ENCODE measurements at places on chromosomes 2 and 18. TPM values are rescaled to one million over a fixed set of nuclear protein-coding genes. Genes with fewer than 3 reads are reported as not detected.

The CXCR1 gene
- total RNA-seq, result 1.9 TPM

The UGT1A8 gene
- total RNA-seq, result not detected

The SPAST gene
- total RNA-seq, result 8.1 TPM

The SERPINB3 gene
- total RNA-seq, result not detected

The SCN7A gene
- 13.0 TPM for total RNA-seq

The GCG gene
- total RNA-seq, result not detected

The ATL2 gene
- 27.1 TPM for total RNA-seq

The GULP1 gene
- 5.1 TPM for total RNA-seq

The CETN1 gene
- not detected for total RNA-seq

The DCC gene
- total RNA-seq, result not detected

The LIMS3 gene
- 6.4 TPM for total RNA-seq

DNA sequence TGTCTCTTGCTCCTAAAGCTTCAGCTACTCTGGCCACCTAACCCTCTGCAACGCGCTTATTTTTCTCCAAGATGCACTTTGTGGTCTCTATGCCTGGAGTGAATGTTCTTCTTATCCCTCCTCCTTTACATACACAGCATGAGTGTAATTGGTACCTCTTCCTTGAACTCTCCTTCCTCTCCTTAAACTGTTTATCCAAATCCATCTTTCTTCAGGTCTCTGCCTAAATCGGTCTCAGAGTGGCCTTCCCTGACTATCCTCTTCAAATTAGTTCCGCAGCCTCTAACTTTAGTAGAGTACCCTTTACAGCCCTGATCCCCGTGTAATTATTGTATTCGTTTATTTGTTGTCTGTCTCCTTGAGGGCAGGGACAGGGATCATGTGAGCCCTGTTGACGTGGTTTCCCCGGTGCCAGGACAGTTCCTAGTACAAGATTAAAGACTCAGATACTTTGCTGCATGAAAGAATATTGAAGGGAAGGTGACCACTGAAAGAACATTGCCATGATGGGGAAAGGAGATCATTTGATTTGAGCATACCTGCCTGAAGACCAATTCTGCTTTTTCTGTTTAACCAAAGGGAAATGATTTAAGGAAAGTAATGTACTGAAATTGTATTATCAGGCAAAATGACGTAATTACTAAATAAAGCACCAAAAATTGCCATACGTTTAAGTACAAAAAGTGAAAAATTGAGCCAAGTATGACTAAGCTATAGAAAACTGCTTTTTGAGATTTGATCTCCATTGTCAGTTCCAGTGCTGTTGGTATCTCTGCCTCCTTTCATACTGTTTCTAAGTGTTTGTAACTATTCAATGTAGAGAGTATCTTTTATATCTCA lies 1.2 kb downstream of the CNOT9 start:
- DNase-seq, result no peak

DNA sequence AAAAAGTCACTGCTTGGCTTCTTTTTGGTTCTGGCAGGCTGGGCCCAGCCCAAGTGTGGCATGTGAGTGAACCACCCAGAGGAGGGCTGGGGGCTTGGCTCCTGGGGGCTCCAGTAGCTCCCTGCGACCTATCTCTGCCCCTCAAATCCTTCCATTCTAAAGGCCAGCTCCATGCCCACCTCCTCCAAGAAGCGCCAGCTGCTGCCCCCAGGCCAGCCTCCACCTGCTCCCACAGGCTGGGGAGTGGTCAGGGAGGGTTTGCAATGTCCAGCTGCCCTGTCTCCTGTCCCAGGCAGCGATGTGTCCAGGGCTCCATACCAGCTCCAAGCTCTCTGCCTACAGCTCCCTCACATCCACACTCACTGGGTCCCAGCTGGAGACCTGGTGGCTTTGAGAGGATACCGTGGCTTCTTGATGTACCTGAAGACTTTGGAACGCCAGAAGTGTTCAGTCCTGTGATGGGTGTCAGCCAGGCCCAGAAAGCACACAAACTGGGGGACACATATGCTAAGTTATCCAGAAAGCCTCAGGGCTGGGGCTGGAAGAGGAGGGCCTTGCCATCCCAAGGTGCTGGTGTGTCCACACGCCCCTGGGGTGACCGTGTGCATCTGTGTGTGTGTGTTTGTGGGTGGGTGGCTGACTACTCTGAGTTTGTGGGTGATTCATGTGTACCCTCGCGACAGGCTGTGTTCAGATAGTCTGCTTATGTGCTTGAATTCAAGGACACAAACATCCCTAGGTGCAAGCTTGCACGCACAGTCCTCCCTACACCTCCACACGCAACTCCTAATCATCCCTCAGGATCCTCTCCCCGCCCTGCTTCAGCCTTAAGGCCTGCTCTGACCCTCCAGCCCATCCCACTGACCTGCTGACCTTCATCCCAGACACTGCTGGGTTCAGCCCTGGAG lies 33.4 kb downstream of the ZFP36L2 start:
- no peak for DNase-seq

DNA sequence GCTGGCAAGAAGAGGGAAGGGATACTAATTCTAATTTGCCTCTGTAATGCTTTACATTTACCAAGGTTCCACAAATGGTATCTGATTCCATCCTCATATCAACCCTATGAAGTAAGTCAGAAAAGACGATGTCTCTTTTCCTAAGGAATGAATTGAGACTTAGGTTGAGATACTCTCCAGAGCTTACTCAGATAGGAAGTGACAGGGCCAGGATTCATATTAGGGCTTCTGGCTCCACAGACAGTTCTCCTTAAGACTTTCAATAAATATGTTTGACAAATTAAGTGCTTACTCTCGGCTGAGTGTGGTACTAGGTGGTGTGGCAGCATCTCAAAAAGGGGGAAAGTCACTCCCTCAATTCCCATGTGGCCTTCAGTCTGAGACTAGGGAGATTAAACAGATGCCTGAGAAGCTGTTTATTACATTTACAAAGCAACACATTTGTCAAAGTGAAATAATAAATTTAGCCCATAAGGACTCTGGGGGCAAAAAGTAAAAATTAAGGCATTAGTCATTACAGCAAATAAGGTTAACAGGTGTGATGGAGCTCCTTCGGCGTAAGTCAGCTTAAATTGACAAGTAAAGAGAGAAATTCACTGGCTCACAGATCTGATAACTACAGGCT lies 14.2 kb downstream of the CDK15 start:
- DNase-seq, result no peak

DNA sequence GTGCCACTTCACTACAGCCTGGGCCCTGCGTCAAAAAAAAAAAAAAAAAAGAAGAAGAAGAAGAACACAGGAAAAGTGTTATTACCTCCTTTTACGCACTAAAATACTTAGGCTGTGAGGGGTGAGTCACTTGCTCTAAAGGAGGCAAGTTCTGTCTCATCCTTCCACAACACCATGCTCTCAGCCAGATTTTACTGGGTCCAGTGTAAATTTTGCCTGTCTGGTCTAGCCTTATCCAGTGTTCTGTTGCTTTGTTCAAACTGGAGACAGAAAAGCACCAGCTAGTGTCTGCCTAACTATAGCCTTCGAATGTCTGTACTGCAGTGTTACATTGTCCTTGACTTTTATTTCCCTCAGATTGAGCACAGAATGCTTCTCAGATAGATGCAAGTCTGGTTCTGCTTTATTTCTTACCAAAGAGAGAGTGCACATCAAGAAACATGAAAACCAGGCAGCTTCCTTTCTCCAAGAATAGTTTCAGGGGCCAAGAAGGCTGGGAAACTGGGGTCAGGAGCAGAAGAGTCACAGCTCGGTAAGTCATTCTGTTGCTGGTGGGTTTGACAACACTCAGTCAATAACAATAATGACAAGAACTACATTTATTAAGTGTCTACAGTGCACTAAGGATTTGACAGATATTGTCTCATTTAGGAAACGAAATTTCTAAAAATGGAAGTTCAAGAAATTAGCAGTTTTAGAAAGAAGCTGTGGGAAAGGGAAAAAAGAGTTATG lies 3.1 kb upstream of the MSGN1 start:
- no peak for DNase-seq

DNA sequence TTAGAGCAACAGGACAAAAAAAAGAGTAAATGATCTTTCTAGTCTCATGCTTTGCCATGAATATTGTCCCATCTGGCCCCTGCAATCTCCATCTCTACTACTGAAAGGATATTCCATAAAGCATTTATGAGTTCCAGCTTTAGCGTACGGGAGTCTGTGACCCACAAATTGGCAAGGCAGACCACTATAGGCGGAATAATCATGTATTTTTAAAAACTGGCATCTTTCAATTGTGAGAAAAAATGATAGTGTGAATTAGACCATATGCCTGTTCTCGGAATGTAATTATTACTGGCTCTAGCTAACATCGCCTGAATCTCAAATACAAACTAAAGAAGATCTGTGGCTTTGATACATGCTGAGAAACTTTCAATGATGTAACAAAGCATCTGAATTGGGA lies 738.1 kb upstream of the NXPH2 start:
- no peak for DNase-seq

DNA sequence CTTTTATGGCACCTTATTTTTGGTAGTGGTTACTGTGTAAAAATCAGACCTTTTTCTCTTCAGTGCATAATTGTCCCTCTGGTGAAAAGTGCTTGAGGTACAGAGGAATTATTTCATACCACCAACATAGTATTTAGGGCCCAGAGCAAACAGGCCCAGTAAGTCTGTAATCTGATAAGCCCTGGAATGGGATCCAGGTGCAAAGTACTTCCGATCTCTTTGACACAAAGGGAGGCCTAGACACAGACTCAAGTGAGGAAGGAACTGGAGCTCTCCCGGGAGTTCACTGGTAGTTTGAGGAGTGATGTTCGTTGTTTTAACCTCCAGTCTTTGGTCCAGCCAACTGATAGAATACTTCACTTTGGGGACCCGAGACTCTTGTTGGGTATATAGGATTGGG lies 57.4 kb downstream of the RAB31 start:
- no peak for DNase-seq

- DNase-seq, result no peak
These were observed 32.5 kb downstream of the AMER3 start for GRCh38 chr2:130787841-130788240.

GRCh38 chr2:11082880-11083279 lies 72.4 kb upstream of the SLC66A3 start:
- DNase-seq, result no peak

- no peak for DNase-seq
These were observed 449 bp upstream of the ATRAID start for GRCh38 chr2:27211241-27211942.

DNA sequence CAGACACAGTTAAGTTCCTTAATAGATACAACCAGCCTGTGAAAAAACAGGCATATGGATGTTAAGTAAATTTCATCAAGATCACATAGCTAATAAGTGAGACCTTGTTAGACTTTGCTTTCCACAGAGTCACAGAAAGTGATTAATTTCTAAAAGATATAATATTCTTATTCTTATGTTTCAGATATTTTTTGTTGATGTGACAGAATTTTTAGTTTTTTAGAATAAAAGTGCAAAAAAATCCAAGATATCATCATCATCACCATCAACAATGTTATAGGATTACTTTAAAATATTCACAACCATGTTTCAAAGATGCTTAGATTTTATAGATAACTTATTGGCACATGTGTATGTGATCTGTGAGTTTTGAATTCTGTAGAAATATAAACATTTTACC lies 132.3 kb upstream of the ITGA4 start:
- DNase-seq, result no peak

DNA sequence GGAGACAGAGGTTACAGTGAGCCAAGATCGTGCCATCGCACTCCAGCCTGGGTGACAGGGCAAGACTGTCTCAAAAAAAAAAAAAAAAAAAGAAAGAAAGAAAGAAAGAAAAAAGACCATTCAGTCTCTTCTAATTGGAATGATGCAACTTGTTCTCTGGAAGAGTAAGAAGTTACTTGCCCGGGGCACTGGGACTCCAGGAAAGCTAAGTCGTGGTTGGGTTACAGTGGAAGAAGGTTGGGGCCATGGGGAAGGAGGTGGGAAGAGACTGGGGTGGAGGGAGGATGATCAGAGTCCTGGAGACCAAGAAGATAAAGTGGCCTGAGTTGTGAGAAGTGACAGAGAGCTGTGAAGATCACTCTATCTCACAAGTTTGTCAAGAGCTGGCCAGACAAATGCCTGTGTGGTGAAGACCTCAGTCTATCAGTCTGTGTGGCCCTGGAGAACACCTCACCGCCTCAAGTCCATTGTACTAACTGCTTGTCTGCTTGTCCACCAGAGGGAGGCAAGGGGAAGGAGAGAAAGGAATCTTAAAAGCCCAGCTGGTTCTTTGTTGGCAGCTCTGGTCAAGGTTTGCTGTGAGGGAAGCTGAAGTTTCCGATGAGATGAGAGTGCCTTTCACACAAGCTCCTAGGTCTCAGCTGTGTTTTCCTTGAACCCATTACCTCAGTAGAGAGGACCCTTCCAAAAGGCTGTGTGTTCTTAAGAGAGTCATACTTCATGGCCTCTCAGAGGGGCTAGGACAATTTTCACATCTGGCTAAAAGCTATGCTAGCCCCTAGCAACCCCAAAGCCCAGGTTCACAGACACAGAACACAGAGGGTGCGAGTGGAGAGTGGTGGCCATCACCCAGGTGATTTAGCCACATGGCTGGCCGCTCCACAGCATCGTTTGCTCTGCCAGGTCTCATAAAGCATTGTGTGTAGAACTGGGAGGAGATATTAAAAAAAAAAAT lies 72.0 kb upstream of the TMEM178A start:
- no peak for DNase-seq

DNA sequence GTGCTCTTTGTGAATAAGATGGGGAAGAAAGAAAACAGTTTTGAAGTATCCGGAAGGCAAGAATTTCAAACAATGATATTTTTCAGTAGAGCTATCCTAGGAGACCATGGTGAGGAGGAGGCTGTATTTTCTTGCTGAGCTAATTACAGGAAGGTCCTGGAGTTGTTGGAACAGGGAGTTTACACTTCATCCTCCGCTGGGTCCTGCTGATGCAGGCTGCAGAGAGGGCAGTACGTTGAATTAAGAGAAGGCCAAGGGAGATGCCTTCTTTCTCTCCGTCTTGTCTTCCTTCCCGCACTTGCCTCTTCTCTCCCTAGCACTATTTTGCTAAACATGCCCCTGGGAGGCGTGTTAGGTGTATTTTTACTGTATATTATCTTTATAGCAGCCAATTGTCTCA lies 60.0 kb upstream of the EDAR start:
- DNase-seq, result no peak

DNA sequence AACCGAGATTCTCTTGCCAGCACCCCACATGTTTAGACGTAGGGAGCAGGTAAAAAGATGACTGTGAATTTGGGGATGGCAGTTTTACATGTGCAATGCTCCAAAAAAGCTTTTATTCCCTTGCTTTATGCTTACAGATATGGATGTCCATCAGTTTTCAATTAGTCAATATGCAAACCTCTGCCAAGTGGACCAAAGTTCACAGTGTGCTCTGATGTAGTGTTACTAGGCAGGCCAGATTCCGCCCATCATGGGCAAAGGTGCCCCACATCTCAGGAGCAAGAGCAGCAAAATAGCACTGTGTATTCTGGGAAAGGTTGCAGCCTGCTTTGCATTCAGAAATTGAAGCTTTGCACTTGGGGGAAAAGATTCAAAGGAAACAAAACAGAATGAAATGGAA lies 329.7 kb upstream of the ZEB2 start:
- DNase-seq, result no peak

GRCh38 chr18:77105028-77105427 lies 27.6 kb downstream of the MBP start:
- DNase-seq, result no peak

- no peak for DNase-seq
These were observed 8.8 kb upstream of the POLI start for GRCh38 chr18:54260396-54261072.
